ENCODE measurements at places on chromosomes 7 and 10. TPM values are rescaled to one million over a fixed set of nuclear protein-coding genes. Genes with fewer than 3 reads are reported as not detected.

The ZNF804B gene
- total RNA-seq: not detected

The ZYX gene
- total RNA-seq: 70.3 TPM

The GOLGA7B gene
- not detected for total RNA-seq

The SMO gene
- 3.2 TPM for total RNA-seq

The DCLRE1C gene
- 16.9 TPM for total RNA-seq

The RTKN2 gene
- 1.3 TPM for total RNA-seq

The CTNNA3 gene
- not detected for total RNA-seq

The CHN2 gene
- 0.29 TPM for total RNA-seq
